ENCODE measurements at places on chromosomes 12 and 14. TPM values are rescaled to one million over a fixed set of nuclear protein-coding genes. Genes with fewer than 3 reads are reported as not detected.

GRCh38 chr12:14901228-14901562 lies 15.5 kb upstream of the MGP start:
- H3K4me1 ChIP-seq = peaks cover 61% of the 10 kb centered on the region
- no peaks in the 10 kb centered on the region for H3K36me3 ChIP-seq
- H3K27me3 ChIP-seq = no peaks in the 10 kb centered on the region
- H3K4me3 ChIP-seq = no peak overlapping the region

The POLE2 gene
- total RNA-seq = 0.39 TPM

GRCh38 chr12:74626397-74626796 lies 88.8 kb downstream of the ATXN7L3B start:
- H3K36me3 ChIP-seq = no peaks in the 10 kb centered on the region
- H3K27ac ChIP-seq = no peak overlapping the region
- H3K4me1 ChIP-seq = no peaks in the 10 kb centered on the region
- no peak for DNase-seq

DNA sequence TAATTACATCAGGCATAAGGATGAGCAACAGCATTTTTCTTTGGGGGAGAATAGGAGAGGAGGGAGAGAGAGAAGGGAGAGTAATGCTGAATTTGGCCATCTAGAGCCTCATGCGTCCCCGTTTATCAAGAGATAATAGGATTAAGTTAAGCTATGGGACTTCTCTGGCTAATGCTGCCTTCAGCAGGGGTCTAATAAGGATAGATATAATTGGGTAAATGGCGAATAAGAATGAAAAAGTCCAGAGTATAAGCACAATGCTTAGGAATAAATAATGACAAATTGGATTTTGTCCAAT lies 470.0 kb downstream of the EGLN3 start:
- H3K27ac ChIP-seq = no peak overlapping the region
- H3K4me3 ChIP-seq = no peak overlapping the region
- no peaks in the 10 kb centered on the region for H3K4me1 ChIP-seq
- no peaks in the 10 kb centered on the region for H3K36me3 ChIP-seq
- no peak for DNase-seq
- H3K27me3 ChIP-seq = no peaks in the 10 kb centered on the region

The REM2 gene
- total RNA-seq = 0.26 TPM

DNA sequence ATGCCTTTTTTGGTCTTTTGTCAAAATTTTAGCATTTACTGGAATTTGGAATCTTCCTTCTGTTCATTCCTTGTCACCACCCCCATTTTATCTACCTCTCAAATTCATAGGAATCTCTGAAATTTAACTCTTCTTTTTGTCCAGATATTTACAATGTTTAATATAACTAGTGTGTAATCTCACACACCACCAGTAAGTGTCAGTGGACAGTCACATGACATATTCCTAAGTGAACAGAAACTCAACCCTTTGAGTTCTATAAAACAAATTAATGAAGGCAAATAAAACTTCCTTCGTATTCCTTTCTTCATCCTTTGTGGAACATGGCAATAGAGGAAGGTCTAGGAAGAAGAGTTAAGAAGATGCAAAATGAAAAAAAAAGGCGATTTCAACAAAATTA lies 26.6 kb downstream of the ATF7 start:
- peaks cover 85% of the 10 kb centered on the region for H3K4me1 ChIP-seq
- DNase-seq = no peak
- no peaks in the 10 kb centered on the region for H3K36me3 ChIP-seq
- H3K4me3 ChIP-seq = no peak overlapping the region

GRCh38 chr12:52053536-52054209 lies 2.4 kb downstream of the NR4A1 start:
- no peaks in the 10 kb centered on the region for H3K27me3 ChIP-seq
- DNase-seq = no peak
- H3K4me3 ChIP-seq = peak overlapping the region; percentile 71
- peak overlapping the region; percentile 98 for H3K27ac ChIP-seq

DNA sequence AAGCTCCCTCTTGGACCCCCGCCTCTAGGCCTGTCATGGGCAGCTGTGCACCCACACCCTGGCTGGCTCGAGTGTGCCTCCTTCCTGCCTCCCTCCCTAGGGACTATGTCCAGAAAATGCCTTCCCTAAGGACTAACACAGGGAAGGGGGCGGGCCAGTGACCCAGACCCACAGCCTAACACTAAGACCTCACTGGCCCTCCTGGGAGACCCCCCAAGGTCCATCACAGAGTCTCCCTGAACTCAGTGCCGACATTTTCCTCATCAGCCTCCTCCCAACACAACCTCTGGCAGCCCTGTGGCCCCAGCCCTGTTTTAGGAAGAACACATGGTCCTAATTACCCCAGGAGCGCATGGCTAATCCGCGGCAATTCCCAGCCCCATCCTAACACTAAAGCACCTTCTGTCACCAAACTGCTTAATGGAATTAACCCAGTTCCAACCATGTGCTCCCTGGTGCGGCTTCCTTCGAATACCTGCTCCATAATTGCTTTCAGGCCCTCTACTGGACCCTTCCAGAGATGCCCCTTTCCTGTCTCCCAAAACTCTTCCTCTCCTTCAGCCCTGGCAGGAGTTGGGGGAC lies 5.6 kb downstream of the MSI1 start:
- no peaks in the 10 kb centered on the region for H3K36me3 ChIP-seq
- no peak overlapping the region for H3K4me3 ChIP-seq
- no peak for DNase-seq
- no peak overlapping the region for H3K27ac ChIP-seq
- peaks cover 13% of the 10 kb centered on the region for H3K27me3 ChIP-seq

DNA sequence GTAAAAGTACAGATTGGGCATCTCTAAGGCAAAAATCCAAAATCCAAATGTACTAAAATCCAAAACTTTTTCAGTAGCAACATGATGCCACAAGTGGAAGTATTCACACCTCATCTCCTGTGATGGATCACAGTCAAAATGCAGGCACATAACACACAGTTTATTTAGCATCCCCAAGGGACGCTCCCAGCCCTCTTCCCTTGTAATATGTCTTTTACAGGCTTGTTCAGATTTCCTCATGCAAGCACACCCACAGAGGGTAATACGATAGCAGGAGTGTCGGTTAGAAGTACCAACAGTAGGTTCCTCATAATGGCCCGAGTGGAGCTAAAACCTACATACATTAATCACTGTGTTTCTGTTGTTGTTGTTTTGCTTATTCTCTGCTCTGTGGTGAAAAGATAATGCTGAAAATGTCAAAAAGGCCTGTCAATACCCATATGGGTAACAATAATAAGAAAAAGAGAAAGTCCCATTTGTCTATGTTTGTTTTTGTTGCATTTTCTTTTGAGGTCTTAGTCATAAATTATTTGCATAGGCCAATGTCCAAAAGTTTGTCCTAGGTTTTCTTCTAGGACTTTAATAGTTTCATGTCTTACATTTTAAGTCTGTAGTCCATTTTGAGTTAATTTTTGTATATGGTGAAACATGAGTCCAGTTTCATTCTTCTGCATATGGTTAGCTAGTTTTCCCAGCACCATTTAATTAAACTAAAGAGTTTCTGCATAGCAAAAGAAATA lies 133.1 kb downstream of the LRIG3 start:
- no peak overlapping the region for H3K27ac ChIP-seq
- H3K27me3 ChIP-seq = no peaks in the 10 kb centered on the region
- no peaks in the 10 kb centered on the region for H3K4me1 ChIP-seq
- no peak overlapping the region for H3K4me3 ChIP-seq
- no peaks in the 10 kb centered on the region for H3K36me3 ChIP-seq
- no peak for DNase-seq

- H3K4me3 ChIP-seq = no peak overlapping the region
- no peaks in the 10 kb centered on the region for H3K27me3 ChIP-seq
- H3K27ac ChIP-seq = no peak overlapping the region
- H3K36me3 ChIP-seq = no peaks in the 10 kb centered on the region
Measured at GRCh38 chr14:51783765-51784164, 76.6 kb upstream of the GNG2 start.

- peaks cover 52% of the 10 kb centered on the region for H3K4me1 ChIP-seq
- H3K4me3 ChIP-seq = peak within 1 kb of the TSS; percentile 85
- peak within 1 kb of the TSS; percentile 94 for H3K27ac ChIP-seq
- DNase-seq = peak; percentile 92
- H3K27me3 ChIP-seq = no peaks in the 10 kb centered on the region
Measured at GRCh38 chr14:104800771-104801519, at the start of gene ZBTB42. Gene ZBTB42 (plus strand): TSS chr14:104801101. CDS start chr14:104801198, 97 bp downstream.

GRCh38 chr14:99077076-99077843 lies 194.7 kb downstream of the BCL11B start:
- no peak overlapping the region for H3K4me3 ChIP-seq
- DNase-seq = peak; percentile 45
- H3K27me3 ChIP-seq = no peaks in the 10 kb centered on the region

The OTX2 gene
- total RNA-seq = not detected

The HVCN1 gene
- total RNA-seq = 8.0 TPM

DNA sequence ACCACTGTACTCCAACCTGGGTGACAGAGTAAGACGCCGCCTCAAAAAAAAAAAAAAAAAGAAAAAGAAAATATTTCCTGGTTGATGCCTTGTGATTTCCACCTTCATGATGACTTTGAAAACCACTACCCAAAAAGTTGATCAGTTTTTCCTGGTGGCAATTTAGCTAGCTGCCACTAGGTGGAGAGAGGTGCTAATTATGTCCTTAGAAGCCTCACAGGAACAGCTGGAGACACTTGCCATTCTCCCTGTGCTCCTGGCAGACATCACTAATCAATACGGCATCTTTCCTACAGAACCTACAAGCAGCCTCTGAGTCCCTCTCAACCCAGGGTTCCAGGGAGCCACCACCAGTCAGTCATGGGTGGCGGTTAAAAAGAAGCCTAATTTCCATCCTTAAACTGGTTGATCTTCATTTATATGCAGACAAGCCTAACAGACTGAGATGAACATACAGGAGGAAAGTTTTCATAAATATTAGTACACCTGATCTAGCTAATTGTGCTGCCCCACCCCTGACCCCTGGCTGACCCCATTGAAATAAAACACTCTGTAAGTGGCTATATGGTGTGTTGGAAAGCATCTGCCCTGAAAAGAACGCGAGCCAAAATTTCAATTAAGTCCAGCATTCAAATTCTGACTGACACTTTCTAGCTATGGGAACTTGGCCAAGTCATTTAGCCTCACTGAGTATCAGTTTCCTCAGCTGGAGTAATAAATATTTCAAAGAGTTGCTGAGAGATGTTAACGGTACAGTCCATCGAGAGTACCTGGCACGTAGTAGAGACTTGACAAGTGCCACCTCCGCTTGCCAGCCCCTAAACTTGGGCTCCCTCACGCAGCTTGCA lies 6.2 kb upstream of the OAS1 start:
- H3K4me1 ChIP-seq = no peaks in the 10 kb centered on the region
- H3K27me3 ChIP-seq = no peaks in the 10 kb centered on the region
- no peaks in the 10 kb centered on the region for H3K36me3 ChIP-seq
- no peak overlapping the region for H3K27ac ChIP-seq

GRCh38 chr14:102184316-102185035 lies 44.8 kb downstream of the WDR20 start:
- no peaks in the 10 kb centered on the region for H3K36me3 ChIP-seq
- no peaks in the 10 kb centered on the region for H3K27me3 ChIP-seq
- H3K4me3 ChIP-seq = no peak overlapping the region
- peaks cover 78% of the 10 kb centered on the region for H3K4me1 ChIP-seq

GRCh38 chr12:64883264-64884163 lies 59.1 kb downstream of the TBC1D30 start:
- no peak overlapping the region for H3K27ac ChIP-seq
- no peaks in the 10 kb centered on the region for H3K36me3 ChIP-seq
- no peaks in the 10 kb centered on the region for H3K27me3 ChIP-seq
- no peak for DNase-seq
- H3K4me1 ChIP-seq = no peaks in the 10 kb centered on the region
